ENCODE measurements at places on chromosomes 2 and 18.

- no peak for DNase-seq
Observed at GRCh38 chr18:37419315-37419714, 146.3 kb downstream of the CELF4 start.

DNA sequence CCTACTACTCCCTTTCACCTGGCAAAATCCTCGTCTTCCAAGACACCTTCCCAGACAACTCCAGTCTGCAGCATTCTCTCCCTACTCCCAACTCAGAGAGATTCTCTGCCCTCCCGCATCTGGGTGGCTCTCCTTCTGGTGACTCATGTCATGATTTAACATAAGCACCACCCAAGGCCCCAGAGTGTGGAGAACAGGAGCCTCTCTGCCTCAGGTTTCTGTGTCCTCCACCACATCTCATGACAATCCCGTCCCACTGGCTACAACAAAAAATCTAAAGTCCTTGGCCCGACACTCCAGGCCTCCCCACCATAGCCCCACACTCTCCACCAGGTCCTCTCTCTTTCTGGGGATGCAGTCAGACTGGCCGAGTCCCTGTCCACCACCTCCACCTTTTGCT, 197.1 kb downstream of the BCL11A start:
- no peak for DNase-seq

GRCh38 chr2:173571021-173571821, 216.5 kb downstream of the CDCA7 start:
- DNase-seq, result no peak

GRCh38 chr2:214244847-214245246, 166.0 kb upstream of the VWC2L start:
- no peak for DNase-seq

DNA sequence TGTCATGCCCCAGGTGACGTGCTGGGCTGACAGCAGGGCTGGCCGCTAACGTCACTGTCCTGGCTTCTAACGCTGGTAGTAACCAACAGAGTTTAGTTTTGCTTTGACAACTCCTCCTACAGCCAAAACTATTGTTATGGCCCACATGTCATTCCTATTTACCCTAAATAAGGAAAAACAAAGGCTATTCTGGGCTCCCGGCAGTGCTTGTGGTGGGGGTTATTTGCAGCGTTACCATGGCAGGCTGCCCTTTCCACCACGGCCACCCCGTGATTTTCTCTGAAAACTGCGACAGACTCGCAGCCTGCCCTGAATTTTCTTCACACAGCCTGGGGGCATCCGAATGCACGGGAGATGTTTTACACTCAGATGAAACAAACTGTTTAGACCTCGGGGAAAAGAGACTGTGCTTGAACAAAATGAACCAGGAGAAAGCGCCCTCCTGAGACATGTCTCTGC, 115.2 kb downstream of the FAM210A start:
- DNase-seq, result no peak

- no peak for DNase-seq
Observed at GRCh38 chr2:144237108-144237507, 282.8 kb downstream of the ZEB2 start.

DNA sequence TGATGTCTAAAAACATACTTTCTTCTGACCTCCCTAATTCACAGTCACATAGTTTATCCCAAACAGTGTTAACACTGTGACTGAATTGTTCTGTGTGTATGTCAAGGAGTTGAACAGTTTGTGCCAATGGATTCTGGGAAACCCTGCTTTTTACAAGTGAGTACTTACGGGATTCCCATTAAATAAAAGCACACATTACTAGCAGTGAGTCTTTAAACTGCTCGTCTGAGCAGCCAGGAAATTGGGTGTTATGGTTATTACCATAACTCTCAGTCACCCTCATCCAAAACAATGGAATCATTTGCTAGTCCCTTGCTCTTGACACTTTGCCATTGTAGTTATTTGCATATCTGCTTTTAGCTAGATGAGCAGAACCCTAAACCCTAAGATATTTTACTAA, 209.1 kb downstream of the ZNF385B start:
- DNase-seq, result no peak

DNA sequence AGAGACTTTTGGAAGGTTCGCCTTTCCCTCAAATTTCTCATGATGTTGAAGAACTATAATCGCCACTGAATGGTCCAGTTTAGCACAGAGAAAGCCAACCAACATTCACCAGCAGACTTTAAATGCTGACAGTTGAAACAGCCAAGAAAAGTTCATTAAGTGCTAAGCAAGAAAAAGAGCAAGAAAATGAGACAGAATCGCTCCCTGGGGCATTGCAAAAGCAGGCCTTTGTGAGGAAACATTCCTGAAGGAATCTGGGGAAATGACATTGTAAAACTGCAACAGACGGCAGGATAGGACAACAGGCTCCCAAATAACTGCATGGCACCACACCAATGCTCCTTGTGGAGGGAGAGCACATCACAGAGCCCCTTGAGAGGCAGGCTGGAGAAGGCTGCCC, 269.3 kb upstream of the ID2 start:
- DNase-seq, result no peak

DNA sequence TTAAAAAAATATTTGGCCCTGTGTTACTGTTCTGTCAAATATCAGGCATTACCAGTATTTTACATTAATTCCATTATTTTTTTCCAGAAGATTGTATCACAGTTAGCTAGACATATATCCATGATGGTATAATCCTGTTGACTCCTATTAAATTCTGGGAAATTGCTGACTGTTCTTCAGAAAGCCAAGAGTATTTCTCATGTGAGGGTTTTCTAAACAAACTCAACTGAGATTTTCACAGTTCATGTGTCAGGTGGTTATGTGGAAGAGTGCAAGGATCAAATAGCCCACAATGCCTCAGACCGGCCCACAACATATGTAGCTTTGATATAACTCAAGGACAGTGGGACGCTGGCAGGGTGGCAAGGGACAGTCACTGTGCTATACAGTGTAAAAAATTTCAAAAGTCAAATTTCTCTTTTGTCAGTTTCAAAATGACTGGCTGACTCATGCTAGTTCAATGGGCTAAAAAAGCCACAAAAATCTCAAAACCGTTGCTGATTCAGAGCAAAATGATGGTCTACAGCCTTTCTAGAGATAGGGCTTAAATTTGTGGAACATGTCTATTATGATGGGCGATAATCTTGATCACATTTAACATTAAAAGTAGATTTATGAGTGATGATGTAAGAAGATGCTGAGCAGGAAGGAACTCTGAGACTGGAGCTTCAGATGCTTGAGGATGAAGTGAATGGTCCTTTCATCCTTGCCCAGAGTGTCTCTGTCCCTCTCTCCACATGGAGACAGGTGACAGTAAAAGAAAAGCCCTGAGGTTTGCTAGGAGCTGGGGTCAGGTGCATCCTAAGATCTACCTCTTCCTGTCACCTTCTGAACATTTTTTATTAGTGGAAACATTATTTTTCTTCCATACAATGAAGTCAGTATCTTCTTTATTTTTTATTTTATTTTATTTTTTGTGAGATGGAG, 175.8 kb upstream of the PIEZO2 start:
- no peak for DNase-seq

GRCh38 chr2:237348281-237348865, 65.6 kb downstream of the COL6A3 start:
- no peak for DNase-seq

GRCh38 chr2:8720741-8721140, 38.9 kb downstream of the ID2 start:
- DNase-seq, result no peak

DNA sequence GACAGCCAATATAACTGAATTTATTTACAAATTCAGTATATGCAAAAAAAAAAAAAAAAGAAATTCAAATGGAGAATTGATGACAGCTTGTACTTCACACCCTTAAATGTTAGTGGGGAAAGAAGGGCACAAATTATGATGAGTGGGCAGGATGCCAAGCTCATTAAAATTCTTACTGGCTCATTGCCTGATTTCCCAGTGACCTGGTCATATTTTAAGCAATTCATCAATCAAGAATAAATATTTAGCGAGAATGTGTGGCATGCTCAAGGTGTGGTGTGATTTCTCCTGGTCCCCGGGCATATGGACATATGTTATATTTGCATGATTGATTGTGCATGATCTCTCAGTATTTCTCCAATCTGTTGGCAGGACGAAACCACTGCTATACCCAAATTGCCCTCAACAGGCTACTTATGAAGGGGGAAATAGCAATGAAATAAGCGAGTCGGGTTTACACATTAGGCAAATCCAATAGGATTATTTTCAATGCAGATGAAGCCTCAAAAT, 883.0 kb downstream of the LRRTM4 start:
- no peak for DNase-seq

DNA sequence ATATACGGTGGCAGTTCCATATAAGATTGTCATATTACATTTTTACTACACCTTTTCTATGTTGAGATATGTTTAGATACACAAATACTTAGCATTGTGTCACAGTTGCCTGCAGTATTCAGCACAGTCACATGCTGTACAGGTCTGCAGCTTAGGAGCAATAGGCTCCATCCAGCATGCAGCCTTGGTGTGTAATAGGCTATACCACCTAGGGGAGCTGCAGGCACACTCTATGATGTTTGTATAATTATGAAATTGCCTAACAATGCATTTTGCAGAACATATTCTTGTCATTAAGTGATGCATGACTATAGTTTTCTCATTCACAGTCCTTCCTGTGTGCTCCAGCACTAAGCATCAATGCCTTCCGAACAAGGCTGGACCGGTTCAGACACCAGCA, 133.4 kb downstream of the NDUFA10 start:
- no peak for DNase-seq

- no peak for DNase-seq
Observed at GRCh38 chr2:70133491-70134322, 46.4 kb downstream of the PCBP1 start.

DNA sequence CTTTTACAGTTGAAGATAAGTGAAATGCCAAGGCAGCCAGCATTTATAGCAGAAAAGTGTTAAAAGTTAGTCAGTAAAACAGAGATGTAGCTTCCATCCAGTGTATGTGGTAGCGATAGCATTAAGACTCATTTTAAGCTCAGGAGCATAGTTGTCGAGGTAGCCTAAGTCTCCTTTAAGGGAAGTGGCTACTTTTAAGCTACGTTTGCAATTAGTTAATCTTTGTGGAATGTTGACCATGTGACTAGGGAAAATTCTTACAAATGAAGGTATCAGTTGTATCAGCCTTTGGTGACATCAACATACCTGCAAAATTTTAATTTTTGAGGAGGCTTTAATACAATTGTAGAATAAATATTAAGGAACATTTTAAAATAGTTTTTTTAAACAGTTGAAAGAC, 61.9 kb downstream of the LHCGR start:
- no peak for DNase-seq

DNA sequence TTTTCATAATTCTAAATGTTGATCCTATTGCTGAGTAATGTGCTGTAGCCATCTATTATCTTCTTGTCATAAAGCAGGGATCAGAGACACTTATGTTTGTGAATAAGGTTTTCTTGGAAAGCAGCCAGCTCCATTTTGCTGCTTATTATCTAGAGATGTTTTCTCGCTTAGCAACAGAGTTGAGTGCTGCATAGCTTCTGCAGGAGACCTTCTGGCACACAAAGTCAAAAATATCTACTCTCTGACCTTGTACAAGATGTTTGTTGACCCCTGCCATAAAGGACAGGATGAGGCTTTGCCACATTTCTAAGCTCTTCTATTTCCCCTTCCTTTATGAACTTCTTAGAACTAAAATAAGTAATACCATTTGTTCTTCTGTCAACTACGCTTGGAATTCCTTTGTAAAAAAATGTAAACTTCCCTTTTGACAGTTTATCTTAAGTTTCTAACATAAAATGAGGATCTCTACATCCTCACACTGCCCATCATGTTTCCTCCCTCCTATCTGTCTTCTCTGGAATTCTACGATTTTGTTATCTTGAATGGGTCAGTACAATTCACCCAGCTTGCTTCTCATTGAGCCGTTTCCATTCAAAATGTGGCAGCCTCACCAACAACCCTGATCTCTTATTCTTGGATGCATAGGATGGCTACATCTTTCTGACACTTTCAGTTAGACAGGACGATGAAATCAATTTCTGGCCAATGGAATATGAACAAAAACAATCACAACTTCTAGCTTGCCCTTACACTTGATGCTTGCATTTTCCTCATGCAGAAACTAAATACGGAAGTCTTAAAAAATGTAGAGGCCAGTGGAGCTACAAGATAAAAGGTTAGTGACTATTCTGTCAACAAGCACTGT, 1377.0 kb downstream of the SUCLG1 start:
- DNase-seq, result no peak

DNA sequence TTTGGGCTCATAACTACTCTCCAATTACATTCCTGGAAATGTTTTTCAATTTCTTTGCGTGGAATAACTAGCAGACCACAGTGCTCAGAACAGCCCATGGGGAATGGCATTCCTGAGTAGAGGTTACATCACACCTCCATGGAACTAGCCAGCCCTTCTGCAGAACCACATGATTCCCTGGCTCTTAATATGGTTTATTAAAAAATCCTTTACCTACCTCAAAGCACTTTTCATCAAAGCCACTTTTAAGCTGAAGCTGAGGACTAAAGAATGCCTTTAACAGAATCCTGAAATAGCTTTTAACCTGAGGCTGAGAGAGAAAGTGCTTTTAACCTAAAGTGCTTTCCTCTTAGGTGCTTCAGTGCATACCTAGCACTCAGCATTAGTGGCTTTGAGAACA, 376.3 kb downstream of the ARHGAP15 start:
- no peak for DNase-seq

GRCh38 chr2:56918790-56919189, 735.0 kb downstream of the CCDC85A start:
- DNase-seq, result no peak

GRCh38 chr2:58019229-58019628, 27.4 kb upstream of the VRK2 start:
- DNase-seq, result no peak

- no peak for DNase-seq
Observed at GRCh38 chr2:181500201-181500600, 43.0 kb downstream of the ITGA4 start.

DNA sequence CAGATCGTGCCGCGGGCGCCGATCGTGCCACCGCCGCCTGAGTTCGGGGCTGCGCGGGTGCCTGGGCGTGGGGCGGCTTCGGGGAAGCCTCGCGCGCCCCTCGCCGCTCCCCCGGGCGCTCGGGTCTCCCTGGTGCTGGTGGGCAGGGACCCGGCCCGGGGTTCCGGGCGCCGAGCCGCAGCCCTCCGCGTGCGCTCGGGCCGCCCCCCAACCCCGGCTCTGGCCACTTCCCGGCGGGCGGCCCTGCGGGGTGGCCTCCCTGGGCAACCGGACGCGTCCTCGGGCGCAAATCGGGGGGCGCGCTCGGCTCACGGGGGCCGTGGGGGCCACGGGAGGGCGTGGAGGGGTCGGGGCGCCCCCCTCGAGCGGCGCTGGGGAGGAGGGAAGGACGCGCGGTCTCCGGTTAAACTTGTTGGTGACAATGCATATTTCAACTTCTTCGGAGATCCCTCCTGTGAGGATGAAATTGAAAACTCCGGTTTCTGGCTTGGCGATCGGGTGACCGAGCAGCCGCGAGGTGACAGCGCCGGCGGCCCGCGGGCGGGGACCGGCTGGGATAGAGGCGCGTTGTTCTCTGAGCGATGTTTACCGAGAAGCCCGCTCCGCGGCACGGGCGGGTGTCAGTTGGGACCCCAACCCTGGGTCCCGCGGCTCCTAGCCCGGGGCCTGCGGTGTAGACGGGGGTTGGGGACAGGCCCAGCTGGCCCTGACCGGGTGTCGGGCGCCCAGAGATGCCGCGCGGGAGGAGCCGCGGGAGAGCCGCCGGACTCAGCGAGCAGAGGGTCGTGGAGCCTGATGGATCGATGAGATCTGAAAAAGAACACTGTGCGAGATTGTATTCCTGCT, 676 bp downstream of the SH3BP4 start:
- no peak for DNase-seq

Data from stimulated activated CD4-positive, alpha-beta T cell treated with anti-CD3 and anti-CD28 coated beads, Interleukin-4, amount 100 ng/mL, for 4 hours (primary cell).